ENCODE measurements at places on chromosomes 2 and 18. TPM values are rescaled to one million over a fixed set of nuclear protein-coding genes. Genes with fewer than 3 reads are reported as not detected.

DNA sequence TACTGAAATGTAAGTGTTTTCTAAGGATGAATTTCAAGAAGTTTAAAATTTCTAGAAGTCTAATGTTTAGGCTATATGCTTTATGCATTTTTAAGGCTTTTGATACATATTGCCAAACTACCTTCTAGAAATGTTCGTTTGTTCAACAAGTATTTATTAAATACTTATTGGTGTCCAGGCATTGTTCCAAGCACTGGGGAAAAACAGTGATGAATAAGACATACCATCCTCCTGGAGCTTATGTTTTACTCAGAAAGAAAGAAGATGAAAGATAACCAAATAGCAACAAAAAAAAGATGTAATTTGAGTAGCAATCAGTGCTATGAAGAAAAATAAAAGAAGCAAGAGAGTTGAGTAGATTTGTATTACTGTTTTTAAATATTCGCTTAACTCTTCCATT is 692.9 kb downstream of the SLC4A3 start:
- no peak for DNase-seq

- no peak for DNase-seq
These were observed 28.9 kb downstream of the SERTAD2 start for GRCh38 chr2:64624862-64625261.

DNA sequence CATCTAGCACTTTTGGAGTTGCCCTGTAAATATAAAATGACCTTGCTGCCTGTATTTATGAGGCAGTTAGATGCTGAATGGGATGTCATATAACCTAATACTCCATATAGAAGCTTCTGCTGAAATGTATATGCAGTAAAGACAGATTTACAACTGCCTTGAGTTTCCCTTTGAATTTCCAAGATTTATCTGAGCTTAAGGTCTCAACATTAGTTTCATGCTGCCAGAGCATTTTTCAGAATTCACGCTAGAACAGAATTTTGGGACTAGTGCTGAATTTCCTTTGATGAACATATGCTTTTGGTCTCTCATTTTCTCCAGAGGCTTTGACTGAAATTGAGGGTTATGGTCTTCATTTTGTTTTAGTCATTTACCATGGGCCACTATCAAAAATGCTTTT is 254.7 kb upstream of the FANCL start:
- no peak for DNase-seq

GRCh38 chr2:151842830-151843690 is 14.8 kb upstream of the ARL5A start:
- no peak for DNase-seq

GRCh38 chr2:232884549-232885263 is 14.6 kb downstream of the SNORC start:
- no peak for DNase-seq

SERPINB3 gene
- not detected for polyA plus RNA-seq

TMEM198 gene
- 2.0 TPM for polyA plus RNA-seq

KLHL14 gene
- 0.91 TPM for polyA plus RNA-seq

FASTKD1 gene
- polyA plus RNA-seq, result 41.4 TPM

TMEM17 gene
- 4.2 TPM for polyA plus RNA-seq

CD8B2 gene
- 0.06 TPM for polyA plus RNA-seq

LAMA3 gene
- 128 TPM for polyA plus RNA-seq

ICA1L gene
- 22.6 TPM for polyA plus RNA-seq

C2orf92 gene
- 17.9 TPM for polyA plus RNA-seq

All from right lung (tissue), 10 donors.